ENCODE measurements at places on chromosomes 4 and X.

DNA sequence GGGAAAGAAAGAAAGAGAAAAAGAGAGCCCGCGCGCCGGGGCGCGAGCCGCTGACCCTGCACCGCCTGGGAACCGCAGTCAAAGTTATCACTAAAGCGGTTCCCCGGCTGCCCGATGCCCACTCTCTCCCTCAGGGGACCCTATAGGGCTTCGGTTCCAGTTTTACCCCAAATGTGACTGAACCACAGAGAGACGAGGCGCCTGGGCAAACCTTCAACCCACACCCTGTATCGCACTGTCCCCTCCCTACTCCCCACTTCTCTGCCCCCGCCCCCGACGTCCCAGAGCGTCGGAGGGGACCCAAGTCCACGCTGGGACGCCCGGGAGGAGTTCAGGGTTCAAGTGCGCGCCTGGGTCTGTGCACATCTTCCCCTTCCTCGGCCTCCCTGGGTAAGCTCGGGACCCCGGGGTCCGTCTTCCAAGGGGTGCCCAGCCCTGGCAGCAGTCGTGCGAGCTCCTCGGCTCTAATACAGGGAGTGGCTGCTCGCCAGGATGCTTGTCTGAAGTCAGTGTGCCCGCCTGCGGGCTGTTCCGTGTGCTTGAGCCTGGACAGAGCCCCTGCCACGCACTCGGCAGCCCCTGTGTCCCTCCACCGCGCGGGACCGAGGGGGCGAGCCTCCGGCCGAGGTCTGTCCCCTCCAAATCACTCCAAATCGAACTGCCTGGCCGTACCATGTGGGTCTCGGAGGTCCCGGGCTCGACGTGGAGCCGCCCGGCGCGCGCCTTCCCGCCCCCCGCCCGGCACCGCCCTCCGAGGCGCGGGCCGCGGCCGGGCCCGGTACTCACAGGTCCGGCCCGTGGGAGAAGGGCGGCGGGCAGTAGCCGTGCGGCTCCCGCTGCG, 960 bp downstream of the TRPC3 start:
- DNase-seq = peak; percentile 58

DNA sequence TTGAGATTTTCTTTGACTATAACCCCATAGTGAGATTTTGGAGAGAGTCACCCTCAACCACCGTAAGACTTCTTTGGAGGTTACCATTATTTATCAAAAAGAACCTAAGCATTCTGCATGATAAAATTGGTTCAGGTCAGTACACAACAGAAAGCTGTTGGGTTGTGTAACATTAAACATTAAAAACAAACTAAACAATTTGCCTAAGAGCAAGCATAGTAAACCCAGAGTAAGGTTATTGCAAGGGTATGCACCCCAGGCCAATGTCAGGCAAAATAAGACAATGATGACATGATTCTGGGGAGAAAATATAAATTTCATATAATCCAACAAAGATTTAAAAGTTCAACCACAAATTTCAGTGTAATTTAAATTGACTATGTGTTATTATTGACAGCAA, 472.4 kb downstream of the SH2D1A start:
- no peak for DNase-seq

DNA sequence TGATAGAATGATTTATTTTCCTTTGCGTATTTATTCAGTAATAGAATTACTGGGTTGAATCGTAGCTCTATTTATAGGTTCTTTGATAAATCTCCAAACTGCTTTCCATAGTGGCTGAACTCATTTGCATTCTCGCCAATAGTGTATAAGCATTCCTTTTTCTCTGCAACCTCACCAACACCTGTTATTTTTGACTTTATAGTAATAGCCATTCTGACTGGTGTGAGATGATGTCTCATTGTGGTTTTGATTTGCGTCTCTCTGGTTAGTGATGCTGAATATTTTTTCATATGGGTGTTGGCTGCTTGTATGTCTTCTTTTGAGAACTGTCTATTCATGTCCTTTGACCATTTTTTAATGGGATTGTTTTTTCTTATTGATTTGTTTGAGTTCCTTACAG, 160.7 kb downstream of the MID1IP1 start:
- no peak for DNase-seq

GRCh38 chr4:116118221-116118620, 967.2 kb downstream of the TRAM1L1 start:
- DNase-seq = no peak

DNA sequence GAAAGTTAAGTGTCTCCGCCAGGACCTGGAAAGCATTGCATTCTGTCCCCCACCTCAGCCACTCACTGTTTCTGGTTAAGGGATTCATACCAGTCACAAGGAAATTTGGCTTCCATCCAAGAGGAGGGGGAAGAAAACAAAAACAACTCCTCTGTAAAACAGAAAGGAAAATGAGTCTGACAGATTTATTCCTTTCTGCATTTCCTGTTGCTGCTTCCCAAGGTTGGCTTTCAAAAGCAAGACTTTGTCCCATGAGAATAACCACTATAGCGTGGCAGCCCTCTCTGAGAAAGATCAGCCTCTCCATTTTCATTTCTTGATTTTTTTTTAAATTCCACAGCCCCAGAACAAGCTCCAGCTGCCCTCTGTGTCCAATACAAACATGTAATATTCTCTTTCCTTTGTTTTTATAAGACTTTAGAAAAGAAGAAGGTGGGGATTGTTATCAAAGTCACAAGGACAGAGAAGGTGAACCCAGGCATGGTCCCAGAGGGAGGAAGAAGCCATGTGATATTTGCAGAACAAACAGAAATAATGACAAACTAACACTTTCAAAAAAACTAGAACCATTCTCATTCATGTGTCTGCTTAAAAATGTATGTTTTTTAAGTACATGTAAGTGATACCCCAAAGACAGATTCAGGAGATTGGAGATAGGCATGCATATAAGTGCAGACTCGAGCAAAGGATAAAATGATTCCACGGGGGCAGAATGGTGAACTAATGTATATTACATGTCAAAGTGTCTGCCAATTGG, 90.7 kb upstream of the DCLK2 start:
- no peak for DNase-seq

DNA sequence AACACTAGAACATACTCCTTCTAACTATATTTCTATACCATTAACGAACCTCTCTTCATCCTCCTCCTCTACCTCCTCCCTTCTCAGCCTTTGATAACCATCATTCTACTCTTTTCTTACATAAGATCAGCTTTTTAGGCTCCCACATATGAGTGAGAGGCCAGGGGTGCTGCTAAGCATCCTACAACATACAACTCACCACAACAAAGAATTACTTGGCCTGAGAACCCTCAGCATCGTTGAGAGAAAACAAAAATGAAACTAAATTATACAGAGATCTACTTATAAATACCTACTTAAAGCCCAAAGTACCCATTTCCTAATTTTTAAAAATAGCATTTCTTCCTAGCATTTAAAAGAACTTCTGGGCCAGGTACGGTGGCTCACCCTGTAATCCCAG, 77.7 kb downstream of the CC2D2A start:
- DNase-seq = no peak

GRCh38 chr4:52094376-52095145, 43.5 kb downstream of the SPATA18 start:
- DNase-seq = no peak

Data from activated naive CD4-positive, alpha-beta T cell treated with anti-CD3 and anti-CD28 coated beads, Interleukin-2, amount 50 U/mL, for 72 hours (primary cell).